BE2C (cell line): ENCODE measurements at places on chromosomes 6 and 20.

DNA sequence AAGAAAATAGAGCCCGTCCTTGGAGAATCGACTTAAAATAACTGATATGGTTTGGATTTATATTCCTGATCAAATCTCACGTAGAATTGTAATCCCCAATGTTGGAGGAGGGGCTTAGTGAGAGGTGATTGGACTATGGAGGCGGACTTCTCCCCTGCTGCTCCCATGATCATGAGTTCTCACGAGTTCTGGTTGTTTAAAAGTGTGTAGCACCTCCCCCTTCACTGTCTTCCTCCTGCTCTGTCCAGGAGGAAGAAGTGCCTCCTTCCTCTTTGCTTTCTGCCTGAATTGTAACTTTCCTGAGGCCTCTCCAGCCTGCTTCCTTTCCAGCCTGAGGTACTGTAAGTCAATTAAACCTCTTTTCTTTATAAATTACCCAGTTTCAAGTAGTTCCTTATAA is 529.2 kb downstream of the HAO1 start:
- DNase-seq = no peak

GRCh38 chr20:17226410-17227218 is at the start of gene PCSK2:
PCSK2 (plus strand) TSS chr20:17227040; CDS start chr20:17227306, 266 bp downstream.
- peak; percentile 89 for DNase-seq

GRCh38 chr20:43736588-43737158 is 9.9 kb upstream of the GTSF1L start:
- DNase-seq = no peak

- no peak for DNase-seq
These were observed 67.8 kb downstream of the SMAP1 start for GRCh38 chr6:70735513-70735912.

GRCh38 chr20:1296922-1297321 is 30.8 kb downstream of the SNPH start:
- no peak for DNase-seq

- DNase-seq = no peak
These were observed 1.1 kb downstream of the MGME1 start for GRCh38 chr20:17969884-17970409.

DNA sequence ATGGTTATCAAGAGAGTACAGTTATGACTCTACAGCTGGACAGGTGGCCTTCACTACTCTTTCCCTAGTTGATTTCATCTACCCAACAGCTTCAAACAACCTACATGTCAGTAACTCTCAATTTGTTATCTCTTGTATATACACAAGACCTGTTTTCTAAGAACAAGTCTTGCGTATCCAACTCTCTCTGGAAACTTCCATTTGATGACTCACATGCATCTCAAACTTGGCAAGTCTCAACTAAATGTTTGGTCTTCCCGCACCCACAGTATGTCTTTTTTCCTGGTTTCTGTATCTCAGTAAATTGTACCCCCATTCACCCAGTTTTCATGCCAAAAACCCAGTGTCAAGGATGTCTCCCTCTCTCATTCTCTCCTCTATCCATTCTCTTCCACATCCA is 97.7 kb downstream of the BTBD9 start:
- DNase-seq = no peak

GRCh38 chr6:163759542-163759941 is 345.0 kb downstream of the QKI start:
- DNase-seq = no peak

GRCh38 chr6:9504191-9504590 is 910.7 kb downstream of the TFAP2A start:
- no peak for DNase-seq

- DNase-seq = no peak
These were observed 121.6 kb downstream of the HIVEP2 start for GRCh38 chr6:142823256-142823902.

GRCh38 chr6:130961148-130961547 is 101.9 kb downstream of the EPB41L2 start:
- no peak for DNase-seq

DNA sequence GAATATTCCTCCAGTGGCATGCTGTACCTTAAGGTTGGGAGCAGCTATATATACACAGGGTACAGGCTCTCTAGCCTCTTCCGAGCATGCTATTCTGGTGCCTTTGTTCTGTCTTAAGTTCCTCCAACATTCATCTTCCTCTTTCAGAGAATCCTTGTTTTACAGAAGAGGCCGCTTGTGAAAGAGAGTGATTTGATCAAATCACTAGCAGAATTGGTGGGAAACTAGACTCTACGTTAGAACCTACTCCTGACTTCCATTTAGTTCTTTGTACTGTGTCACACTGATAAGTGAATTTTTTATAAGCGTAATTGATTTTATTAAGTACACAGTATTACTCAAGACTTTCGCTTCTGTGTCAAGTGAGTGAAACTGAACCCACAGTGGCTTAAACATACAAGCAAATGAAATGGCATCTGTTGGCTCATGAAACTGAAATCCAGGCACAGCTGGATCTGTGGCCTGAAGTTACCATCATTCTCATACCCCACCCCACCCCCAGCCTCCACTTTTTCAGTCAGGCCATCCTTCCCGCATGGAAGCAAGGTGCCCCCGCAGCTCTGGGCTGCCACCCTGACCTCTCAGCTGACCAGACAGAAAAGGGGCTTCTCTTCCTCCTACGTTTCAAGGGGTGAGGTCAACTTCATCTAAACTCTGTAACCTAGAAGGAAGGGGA is 102.3 kb downstream of the RPP40 start:
- no peak for DNase-seq

DNA sequence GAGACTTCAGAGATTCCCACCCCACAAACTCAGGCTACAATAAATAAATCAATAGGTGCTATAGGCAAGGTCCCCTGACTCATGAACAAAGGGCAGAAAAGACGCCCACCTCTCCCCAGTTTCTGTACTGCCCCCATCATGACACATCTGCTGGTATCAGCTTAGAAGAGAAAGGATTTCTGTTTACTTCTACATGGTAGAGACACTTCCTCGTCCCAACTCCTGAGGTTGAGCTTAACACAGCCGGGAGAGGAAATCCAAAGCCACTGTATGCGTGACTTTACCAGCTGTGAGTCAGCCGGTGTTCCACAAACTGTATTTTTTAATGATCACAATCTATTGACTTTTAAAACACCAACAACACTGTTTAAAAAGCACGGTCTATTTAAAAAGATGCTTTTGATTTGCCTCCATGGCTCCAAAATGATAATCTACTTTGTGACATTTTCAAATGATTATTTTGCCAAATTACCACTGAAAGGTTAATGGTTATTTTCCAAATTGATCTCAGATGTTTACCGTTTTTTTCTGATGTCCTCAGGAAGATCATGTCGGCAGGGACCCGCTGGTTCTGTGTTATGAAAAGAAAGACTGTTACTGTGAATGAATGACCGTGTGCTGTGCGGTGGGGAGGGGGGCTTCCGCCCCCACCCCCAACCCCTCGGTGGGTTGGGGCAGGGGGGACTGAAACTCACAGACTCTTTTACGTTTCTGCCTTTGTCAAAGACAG is 72.5 kb downstream of the ATP9A start:
- no peak for DNase-seq

GRCh38 chr6:43738267-43738676 is 31.7 kb upstream of the VEGFA start:
- DNase-seq = no peak

GRCh38 chr20:58715801-58716475 is 23.3 kb downstream of the NPEPL1 start:
- DNase-seq = peak; percentile 4

GRCh38 chr6:150142097-150142669 is 661 bp upstream of the PPP1R14C start:
- DNase-seq = no peak

DNA sequence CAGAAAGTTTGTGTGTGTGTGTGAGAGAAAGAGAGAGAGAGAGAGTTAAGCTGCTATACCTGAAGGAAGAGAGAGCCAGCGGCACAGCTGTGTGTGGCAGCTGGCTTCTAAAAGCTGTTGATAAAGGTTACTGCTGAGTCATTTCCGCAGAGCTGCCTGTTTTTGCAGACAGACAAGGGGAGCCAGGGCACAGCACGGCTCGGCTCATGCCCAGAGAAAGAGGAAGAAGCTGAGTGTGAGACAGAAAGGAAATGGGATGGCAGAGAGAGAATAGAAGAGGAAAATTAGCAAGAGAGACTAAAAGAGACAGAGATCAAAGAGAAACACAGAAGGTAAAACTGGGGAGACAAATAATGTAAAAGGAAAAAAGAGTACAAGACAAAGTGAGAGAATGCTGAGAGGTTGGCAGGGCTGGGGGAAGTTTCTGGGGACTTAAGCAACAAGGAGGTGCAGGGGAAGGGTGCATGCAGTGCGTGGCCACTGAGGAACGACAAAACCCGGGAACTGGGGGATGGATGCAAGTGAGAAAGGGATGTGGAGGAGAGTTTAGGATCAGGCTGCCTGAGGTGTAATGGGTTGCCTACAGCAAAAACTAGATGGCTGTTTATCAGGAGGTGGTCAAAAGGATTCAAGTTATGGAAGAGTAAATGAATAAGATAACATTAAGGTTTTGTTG is 22.7 kb downstream of the HLA-A start:
- DNase-seq = peak; percentile 82

DNA sequence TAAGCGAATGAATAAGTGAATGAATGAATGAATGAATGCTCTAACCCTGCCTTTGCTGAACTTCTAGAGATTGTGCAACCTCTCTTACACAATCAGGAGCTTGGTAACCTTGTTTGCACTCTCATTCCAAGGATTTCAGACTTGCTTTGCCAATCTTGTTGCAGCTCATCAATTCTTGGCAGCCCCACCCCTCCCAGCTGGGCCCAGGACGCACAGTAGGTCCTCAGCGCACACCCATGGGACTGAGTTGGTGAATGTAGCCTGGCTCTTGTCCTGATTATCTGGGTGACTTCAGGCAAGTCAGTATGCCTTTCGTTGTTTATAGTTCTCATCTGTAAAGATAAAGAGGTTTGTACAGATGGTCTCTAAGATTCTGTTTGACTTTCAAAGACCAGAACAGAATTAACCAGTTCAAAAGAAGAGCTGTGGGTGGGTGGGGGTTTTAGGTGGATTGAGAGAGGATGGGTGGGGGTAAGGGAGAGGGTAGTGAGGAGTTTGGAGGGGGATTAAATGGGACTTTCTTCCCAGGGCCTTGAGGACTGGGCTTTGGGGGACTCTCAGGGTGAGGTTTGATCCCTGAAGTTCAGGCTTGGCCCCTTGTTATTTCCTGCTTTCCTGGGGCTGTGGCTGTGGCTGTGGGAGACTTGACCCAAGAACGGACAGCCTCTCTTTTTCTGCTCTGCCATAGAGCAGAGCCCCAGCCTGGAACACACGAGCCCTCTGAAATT is 33.2 kb downstream of the VEGFA start:
- DNase-seq = no peak

DNA sequence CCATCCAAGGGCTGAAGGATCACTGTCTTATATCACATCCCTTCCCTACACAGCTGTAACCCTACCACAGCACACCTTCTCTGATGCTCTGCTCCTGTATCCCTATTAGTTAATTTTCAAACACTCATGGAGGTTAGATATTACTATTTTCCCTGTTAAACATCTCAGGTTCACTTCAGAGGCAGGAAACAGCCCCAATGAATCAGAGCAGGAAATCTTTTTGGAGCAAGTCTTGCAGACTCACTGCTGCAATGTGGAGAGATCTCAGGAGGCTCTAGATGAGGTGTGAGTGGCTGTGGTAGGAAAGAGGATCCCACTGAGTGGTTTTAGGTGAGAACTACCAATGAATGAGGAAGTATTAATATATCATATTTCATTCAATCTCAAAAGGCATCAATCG is 19.7 kb upstream of the HTR1B start:
- DNase-seq = no peak

GRCh38 chr6:33976437-33977360 is 169.2 kb downstream of the GRM4 start:
- no peak for DNase-seq

DNA sequence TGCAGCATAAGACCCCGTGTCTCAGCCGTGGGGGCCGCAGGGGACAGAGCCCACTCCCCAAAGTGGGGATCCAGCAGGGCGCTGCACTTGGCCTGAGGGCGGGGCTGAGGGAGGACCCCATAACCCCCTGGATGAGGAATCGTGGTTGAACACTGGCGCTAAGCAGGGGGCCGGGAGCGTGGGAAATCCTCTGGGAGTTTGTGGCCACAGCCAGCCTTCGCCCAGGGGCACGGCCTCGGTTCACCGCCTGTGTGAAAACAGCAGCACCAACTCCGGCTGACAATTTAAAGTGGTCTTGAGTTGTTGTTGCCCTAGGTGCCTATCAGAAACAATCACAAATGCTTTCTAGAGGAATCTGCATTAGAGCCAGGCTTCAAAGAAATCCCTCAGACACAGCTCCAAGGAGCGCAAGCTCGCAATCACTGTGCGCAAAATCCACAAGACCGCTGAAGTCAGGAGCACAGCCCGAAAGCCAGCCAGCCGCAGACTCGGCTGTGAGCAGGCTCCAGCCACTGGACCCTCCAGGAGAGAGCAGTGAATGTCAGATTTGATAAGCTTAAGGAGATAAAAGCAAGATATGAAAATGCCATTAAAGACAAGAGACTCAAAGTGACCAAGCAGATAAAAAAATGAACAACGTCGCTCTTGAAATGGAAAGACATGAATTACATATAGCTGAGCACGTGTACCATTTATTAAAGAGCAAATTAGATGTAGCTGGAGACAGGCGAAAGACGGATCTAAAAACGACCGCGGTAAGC is 10.9 kb upstream of the RPS6KA2 start:
- DNase-seq = peak; percentile 41

- no peak for DNase-seq
These were observed 43.2 kb downstream of the STK35 start for GRCh38 chr20:2144850-2145249.

DNA sequence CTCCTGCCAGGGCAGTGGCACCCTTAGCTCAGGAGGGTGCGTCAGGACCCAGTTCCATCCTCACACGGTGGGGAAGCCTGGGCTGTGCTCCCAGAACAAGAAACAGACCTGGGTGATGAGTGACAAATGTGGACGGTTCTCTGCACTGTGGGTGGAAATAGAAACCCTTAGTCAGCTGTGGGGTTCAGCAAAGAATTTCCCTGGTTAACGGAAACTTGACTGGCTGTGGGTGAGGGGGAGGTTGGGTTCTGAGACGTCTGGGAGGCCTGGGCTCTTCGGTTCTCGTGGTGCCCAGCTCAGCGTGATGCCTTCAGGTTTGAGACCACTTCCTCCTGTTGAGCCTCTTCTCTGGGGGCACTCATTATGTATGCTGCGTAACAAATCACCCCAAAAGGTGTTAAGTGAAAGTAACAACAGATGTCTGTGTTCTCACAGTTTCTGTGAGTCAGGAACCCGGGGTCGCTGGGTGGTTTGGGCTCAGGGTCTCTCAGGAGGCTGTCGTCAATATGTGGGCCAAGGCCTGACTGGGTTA is 53.1 kb upstream of the FAM83D start:
- no peak for DNase-seq

- DNase-seq = no peak
These were observed 43.7 kb upstream of the ADTRP start for GRCh38 chr6:11822346-11822745.

GRCh38 chr20:61192337-61192950 is 59.6 kb upstream of the CDH4 start:
- no peak for DNase-seq
